Activated naive CD8-positive, alpha-beta T cell treated with anti-CD3 and anti-CD28 coated beads, Interleukin-2, amount 10 ng/mL, durations not matched to agents 7 days and 5 days (primary cell): ENCODE measurements at places on chromosomes 1 and 21.

DNA sequence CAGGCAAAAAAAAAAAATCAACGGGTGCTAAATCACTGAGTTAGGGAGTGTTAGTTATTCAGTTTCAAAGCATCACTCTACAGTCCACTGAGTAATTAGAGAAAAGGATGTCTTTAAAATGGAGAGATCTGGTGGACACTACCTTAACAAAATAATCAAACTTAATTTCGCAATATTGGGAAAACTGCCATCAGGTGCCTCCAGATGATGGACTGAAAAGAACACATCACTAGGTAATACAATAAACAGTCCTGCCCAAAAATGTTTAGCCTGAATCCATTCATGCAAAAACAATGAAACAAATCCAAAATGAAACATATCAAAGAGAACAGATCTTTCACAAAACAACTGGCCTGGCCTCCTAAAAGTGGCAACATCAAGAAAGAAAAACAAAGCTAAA, 54.1 kb downstream of the ENAH start:
- no peak for DNase-seq

- DNase-seq = no peak
Observed at GRCh38 chr1:207666342-207666741, 21.4 kb downstream of the CR1L start.

DNA sequence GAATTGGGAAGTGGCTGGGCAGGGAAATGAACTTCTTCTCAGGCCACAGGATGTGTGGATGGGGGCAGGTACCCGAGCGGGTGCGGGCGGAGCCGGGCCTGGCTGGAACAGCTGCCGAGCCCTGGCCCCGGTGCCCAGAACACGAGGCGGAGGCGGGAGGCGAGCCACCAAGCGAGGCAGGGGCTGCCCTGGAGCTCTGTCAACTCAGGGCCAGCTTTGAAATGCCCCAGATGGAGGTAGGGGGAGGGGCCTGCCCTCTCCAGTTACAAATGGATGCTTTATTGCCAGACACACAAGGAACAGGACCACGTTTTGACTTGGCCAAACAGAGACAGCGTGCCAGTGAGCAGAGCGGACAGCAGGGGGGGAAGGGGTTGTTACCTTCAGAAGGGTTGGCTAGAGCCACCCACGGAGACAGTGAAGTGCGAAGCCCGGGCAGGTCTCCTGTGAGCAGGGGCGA, 240.4 kb downstream of the SDCCAG8 start:
- DNase-seq = no peak

GRCh38 chr1:66712839-66713238, 39.4 kb upstream of the DYNLT5 start:
- no peak for DNase-seq

DNA sequence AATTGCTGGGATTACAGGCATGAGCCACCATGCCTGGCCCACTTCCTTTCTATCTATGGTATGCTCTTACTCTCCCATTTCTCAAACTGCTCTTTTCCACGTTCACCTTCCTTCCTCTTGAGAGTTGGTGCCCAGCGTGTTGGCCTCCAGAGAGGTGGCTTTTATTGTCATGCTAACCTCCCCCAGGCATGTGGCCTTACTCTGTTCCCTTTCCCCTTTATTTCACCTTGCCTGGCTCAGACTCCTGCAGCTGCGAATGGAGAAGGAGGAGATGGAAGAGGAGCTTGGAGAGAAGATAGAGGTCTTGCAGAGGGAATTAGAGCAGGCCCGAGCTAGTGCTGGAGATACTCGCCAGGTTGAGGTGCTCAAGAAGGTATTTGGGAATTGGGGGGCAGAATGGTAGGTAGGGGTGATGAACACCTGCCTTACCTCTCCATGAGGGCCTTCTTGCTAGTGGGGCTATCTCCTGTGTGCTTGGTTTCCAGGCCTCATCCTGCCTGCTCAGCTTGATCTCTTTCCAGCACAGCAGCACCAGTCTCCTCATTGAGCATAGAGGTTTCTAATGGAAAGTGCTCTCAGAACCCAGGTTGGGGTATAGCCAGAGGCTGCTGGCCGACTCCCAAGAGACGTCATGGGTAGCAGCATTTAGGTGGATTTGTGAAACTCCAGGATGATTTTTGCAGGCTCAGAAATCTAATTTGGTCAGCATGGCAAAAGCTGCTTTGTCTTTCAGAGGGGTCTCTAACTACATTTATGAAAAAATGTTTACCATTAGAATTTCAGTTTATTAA, 13.2 kb upstream of the TUFT1 start:
- no peak for DNase-seq

DNA sequence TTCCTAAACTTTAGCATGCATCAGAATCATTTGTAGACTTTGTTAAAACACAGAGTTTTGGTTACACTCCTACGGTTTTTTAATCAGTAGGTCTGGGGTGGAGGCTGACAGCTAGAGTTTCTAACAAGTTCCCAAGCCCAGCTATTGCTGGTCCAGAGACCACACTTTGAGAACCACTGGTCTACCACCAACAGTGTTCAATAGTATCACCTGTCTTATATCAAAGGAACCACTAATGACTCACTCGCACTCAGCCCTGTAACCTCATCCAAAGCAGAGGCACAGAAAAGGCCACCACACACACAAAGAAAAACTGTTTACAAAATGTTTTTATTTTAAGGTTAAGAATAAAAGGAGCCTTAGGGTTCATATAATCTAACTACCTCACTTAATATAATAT, 68.7 kb downstream of the HIVEP3 start:
- no peak for DNase-seq

DNA sequence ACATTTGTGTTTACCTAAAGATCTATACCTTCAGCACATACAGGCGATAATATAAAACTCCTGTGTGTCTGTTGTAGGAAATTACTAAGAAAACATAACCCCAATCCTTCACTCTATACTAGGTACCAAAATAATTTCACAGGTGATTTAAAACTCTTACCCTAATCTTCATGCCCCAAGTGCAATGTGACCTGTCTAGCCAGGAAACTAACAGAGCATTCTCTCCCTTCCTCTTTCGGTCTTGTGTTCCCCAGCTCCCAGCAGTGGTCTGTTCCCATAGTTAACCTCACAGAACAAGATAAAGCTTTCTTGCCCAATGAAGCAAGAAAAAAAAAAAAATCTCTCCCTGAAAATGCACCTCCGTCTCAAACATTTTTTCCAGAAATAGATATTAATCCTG, 493.5 kb downstream of the DPYD start:
- DNase-seq = no peak

GRCh38 chr1:119947468-119947867, 51.2 kb upstream of the ADAM30 start:
- no peak for DNase-seq

DNA sequence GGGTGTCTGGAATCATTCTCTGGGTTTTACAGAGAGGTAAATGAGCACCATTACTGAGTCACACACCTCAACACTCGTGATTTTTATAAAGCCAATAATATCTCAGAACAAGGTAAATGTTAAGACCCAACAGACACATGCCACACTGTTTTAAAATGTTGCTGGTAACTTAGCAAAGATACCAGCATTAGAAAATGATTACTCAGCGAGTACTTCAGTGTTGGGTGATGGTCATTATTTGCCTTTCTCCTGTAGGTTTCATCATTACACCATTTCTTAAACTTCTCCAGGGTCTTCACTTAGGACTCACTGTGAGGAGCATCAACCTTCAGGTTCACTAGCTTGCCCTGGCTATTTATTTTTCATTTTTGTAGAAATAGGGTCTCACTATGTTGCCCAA, 6.9 kb upstream of the C4BPB start:
- no peak for DNase-seq

GRCh38 chr1:41500781-41501518, 16.5 kb upstream of the EDN2 start:
- no peak for DNase-seq
